Nucleus accumbens (tissue), 56 donors: ENCODE measurements at places on chromosomes 6 and 20.

DNA sequence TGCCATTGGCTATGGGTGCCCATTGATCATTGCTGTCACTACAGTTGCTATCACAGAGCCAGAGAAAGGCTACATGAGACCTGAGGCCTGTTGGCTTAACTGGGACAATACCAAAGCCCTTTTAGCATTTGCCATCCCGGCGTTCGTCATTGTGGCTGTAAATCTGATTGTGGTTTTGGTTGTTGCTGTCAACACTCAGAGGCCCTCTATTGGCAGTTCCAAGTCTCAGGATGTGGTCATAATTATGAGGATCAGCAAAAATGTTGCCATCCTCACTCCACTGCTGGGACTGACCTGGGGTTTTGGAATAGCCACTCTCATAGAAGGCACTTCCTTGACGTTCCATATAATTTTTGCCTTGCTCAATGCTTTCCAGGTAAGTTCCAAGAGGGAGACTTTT lies 16.4 kb downstream of the ADGRF4 start:
- no peak for DNase-seq

GRCh38 chr6:73696966-73697655 lies 1.1 kb downstream of the CD109 start:
- DNase-seq = no peak

DNA sequence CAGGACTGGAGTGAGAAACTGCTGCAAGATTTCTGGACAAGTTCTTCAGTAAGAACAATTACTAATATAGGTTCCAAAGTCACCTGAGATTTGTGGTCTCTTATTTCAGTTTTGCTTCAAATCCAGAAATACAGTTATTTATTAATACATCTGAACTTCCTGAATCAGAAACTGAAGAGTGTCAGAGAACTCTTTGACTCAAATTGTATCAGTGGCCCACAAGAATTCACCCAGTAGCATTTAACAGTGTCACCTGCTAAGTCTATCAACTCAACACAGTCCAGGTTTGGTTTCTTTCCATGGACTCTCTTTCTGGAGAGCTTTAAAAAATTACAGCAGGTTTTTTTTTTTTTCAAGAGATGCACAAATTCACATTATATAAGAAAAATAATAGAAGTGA lies 18.8 kb upstream of the NHSL1 start:
- no peak for DNase-seq

DNA sequence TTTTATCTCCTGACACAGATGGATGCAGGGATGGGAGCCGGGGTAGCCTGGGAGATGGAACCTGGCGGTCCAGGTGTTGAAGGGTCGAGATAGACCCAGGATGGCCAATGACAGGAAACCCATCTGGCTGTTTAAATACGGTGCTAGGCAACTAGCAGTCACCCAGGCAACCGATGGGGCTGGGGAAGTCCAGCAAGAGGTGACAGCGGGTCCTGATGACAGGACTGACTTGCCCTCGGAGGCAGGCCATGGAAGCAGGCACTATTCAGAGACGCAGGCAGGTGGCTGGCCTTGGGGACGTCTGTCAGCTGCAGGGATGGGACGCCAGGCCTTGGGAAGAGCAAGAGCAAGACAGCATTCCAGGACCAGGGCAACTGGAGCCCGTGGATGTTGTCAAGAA lies 135.4 kb upstream of the RALGAPA2 start:
- no peak for DNase-seq

GRCh38 chr20:10555865-10556308 lies 117.9 kb downstream of the JAG1 start:
- no peak for DNase-seq

DNA sequence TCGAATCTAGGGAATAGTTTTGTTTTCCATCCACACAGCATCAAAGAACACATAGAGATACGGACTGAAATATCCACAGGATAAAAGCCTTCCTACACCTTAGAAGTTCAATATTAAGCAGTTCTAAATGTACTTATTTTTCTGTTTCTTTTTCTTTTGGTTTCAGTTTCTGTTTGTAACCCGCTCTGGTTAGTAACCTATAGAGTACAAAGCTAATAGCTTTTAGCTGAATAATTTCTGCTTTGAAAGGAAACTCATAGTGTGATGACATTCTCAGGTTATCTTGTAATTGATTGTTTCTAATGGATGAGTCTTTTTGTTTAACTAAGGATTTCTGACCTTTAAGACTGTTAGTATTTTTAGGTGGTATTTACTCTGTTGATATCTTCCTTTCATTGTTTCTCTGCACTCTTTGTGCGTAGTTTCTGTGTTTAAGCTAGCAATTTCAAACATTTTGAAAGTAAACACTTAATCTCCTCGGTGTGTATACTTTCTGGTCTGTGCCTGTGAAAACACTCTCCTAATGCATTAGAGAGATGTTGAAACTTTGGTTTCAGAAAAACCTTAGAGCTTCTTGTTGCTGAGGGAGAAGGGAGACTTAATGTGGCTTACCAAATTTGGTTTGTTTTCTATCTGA lies 385.5 kb downstream of the HDGFL1 start:
- no peak for DNase-seq

DNA sequence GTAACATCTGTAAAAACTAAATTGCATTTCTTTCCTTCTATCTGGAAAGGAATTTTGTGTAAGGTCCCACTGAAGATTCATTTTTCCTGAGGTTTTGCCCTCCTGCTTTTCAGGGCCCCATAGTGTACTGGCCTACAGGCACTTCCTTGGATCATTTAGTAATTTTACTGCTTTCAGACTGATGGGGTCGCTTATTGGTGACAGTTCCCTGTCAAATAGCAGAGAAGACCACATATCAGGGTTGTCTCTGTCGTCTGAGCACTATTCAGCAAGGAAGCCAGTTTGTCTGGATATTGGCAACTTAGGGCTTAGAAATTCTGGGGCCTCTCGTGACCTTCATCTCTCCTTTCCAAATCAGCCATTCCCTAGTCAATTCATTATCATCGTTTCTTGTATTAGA lies 3.5 kb downstream of the GRM1 start:
- no peak for DNase-seq

GRCh38 chr6:98958776-98959175 lies 11.0 kb upstream of the FBXL4 start:
- no peak for DNase-seq

DNA sequence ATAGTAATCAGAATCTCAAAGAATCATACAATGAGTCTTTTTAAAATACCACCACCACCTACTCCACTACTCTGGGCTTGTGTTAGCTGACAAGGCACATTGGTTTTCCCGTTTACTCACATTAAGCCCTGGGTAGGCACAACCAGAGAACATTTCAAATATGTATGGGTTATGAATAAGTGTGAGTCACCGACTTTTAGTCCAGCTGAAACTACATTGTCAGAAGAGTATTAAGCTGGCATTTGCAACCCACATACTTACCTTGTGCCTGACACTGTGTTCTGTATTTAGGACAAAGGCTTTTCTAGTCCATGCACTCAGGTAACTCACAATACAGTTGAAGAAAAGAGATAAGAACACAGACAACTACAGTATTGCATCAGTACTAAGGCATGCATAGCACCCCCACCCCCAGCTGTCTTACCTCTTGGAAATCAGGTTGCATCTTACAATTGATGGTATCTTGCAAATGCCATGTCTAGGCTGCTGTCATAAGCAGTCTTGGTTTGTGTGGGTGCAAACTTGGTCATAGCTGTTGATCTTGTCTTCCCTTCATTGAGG lies 40.3 kb upstream of the AHI1 start:
- DNase-seq = no peak
